Activated CD4-positive, alpha-beta T cell treated with anti-CD3 and anti-CD28 coated beads, Interleukin-2, amount 50 U/mL, for 48 hours (primary cell): ENCODE measurements at places on chromosomes 7 and 10.

DNA sequence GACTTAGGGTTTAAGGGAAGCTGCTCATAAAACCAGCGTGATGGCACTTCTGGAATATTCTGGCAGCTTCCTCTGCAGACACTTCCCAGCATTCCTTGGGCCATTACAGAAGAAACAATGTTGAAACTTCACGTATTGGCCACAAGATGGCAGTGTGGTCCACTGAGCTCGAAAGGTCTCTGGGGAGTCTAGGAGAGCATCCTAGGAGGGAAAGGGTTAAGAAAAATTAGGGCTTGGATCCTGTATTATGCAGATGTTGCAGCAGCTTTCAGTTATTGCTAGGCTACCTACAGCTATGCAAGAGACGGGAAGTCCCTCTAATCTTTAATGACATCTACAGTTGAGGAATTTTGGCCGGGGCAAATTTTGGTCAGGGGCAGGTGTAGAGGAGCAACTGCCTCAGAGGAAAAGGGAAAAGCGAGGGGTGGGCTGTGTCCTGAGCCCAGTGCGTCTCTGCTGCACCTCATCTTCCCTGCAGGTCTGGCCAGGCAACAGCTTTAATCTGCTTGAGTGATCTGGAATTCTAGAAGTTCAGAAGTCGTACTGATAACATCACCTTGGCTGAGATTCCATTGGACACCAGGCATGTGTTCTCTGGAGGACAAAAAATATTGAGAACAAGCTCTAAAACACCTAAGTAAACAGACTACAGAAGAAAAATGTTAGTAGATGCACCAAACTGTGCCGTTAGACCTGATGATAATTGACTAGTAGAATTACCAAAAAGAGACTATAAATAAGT lies 220.8 kb upstream of the PRSS58 start:
- DNase-seq = no peak

GRCh38 chr10:89481662-89482061 lies 53.7 kb downstream of the SLC16A12 start:
- no peak for DNase-seq

DNA sequence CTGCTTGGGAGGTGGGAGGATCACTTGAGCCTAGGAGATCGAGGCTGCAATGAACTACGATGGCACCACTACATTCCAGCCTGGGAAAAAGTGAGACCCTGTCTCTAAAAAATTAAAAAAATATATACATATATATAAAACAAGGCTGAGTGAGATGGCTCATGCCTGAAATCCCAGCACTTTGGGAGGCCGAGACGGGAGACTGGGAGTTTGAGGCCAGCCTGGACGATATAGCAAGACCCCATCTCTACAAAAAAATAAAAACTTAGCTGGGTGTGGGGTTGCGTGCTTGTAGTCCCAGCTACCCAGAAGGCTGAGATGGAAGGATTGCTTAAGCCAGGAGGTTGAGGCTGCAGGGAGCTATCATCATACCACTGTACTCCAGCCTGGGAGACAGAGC lies 87.6 kb downstream of the CARD11 start:
- no peak for DNase-seq

GRCh38 chr10:100696477-100696901 lies 48.9 kb upstream of the PAX2 start:
- no peak for DNase-seq
